ENCODE measurements at places on chromosomes 5 and 9. TPM values are rescaled to one million over a fixed set of nuclear protein-coding genes. Genes with fewer than 3 reads are reported as not detected.

The PCDHGB4 gene
- total RNA-seq, result 15.9 TPM

The CAVIN4 gene
- 1.4 TPM for total RNA-seq

The NME5 gene
- 5.9 TPM for total RNA-seq

The SVEP1 gene
- 43.0 TPM for total RNA-seq

The FSTL4 gene
- total RNA-seq, result not detected

The IL7R gene
- total RNA-seq, result 2.7 TPM

The CACFD1 gene
- total RNA-seq, result 8.0 TPM

The TOMM5 gene
- 72.4 TPM for total RNA-seq

The CPEB4 gene
- 36.2 TPM for total RNA-seq

The GGTA1 gene
- not detected for total RNA-seq

The HTR1A gene
- total RNA-seq, result not detected
